ENCODE measurements at places on chromosomes 5 and 9.

DNA sequence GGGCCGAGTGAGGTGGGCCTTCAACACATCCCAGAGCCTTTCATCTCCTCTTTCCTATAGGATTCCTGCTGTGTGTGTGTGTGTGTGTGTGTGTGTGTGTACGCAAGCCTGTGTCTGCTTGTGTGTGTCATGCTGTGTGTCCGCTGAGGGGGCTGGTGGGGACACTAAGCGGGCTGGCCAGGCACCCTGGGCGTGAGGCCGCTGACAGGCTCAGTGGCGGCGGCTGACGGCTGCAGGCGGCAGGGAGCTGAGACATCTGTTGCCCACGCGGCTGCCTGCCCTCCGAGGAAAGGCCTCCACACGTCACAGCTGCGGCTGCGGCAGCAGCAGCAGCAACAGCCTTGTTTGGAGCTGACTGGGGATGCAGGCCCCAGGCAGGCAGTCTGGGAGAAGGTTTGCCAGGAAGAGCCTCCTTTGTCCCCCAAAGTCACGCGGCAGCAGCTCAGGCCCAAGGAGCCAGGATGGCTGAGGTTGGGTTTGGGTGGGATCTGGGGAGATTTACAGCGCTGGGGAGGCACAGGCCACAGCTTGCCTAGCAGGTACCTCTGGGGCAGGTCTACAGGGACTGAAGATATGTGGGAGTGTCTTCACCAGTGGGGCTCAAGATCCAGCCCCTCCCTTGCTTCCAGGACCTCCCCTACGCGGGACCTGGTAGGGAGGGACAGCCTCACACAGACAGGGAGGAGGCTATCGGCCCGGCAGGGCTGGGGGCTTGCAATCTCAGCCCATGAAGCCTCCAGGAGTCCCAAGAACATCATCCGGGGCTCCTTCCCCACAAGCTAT, 1.8 kb downstream of the PDLIM4 start:
- DNase-seq, result no peak

DNA sequence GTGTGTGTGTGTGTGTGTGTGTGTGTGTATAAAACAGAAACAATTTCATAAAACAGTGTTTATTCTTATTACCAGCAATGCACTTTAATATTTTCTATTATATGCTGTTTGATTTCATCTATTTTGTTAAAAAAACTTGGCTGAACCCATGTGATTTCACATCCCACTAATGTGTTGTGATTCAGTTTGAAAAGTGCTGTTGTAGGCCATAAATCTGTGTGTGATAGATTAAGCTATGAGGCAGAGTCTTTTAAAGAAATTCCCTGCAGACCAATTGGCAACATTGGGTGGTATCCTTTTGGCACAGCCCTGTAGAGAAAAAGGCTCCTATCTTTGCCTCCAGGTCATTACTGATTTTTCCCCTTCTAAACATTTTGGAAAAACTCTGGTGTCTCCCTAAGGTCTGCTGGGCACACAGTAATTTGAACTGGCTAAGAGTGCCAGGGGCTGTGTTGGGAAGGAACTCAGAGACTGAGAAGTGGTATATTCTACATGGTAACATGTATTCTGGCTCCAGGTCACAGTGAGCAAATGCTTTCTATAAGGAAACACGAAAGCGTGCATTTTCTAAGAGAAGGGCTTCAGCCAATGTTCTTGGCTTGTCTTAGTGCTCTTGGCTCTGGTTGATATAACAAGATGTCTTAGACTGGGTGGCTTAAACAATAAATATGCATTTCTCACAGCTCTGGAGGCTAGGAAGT, 4.5 kb downstream of the CAMK4 start:
- no peak for DNase-seq

GRCh38 chr9:131628459-131629225, 83.3 kb downstream of the PRRT1B start:
- DNase-seq, result no peak

DNA sequence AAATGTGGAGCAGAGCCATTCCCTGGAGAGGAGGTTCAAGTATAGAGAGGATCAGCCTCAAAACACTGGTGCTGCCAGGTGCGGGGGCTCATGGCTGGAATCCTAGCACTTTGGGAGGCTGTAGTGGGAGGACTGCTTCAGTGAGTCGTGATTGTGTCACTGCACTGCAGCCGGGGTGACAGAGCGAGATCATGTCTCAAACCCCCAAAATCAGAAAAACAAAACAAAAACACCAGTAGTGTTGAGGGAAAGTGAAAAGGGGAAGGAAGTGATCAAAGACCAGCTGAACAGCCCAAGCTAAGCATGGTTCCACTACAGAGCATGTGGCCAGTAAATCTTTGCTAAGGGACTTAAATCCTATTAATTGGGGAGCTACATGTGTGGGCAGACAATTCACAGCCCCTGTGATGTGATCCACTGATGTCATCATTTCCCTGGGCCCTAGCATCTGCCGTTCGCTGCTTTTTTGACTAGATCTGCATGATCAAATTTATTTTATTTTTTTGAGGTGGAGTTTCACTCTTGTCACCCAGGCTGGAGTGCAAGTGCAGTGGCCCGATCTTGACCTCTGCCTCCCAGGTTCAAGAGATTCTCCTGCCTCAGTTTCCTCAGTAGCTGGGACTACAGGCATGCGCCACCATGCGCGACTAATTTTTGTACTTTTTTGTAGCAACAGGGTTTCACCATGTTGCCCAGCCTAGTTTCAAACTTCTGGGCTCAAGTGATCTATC, 2.7 kb upstream of the PCBD2 start:
- DNase-seq, result no peak

- peak; percentile 25 for DNase-seq
Measured at GRCh38 chr9:74496819-74497747, at the start of gene RORB. RORB (plus strand) TSS chr9:74497335; CDS start chr9:74497977, 642 bp downstream.

DNA sequence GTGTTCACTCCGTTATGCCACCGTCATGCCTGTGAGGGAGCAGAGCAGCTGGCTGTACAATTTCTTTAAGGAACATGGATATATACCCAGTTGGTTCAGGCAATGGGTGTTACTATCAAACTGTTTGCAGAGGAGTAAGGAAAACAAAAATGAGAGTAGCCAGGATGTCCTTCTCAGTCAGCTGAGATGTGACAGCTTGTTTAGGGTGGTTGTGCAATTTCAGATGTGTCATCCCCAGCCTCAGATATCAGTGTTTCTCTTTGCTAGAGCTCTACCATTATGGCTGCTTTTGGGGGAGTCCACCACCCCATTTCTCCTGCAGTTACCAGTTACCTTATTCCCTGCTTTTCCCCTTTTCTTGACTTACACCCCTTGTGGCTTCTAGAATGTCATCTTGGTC, 135.2 kb upstream of the SLC24A2 start:
- no peak for DNase-seq

- DNase-seq, result no peak
Measured at GRCh38 chr5:98982880-98983279, 54.1 kb upstream of the CHD1 start.

GRCh38 chr9:89956907-89957306, 352.1 kb downstream of the GADD45G start:
- no peak for DNase-seq

- DNase-seq, result no peak
Measured at GRCh38 chr5:175847503-175847902, 23.9 kb upstream of the CPLX2 start.

DNA sequence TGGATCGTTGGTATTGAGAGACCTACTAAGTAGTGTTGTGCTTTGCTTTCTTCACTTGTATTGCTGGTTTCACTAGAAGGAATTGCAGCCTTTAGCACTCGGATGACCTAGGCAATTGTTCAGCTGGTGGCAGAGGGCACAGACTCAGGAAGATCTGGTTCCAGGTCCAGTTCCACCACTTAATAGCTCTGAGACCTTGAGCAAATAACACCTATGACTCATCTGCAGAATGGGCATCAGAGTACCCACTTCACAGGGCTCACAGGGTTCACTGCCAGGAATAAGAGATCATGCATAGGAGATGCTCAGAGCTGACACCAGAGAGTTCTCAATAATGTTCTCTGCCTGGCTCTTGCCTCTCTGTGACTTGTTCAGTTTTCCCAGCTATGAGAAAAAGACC, 133.6 kb downstream of the SIL1 start:
- DNase-seq, result no peak

DNA sequence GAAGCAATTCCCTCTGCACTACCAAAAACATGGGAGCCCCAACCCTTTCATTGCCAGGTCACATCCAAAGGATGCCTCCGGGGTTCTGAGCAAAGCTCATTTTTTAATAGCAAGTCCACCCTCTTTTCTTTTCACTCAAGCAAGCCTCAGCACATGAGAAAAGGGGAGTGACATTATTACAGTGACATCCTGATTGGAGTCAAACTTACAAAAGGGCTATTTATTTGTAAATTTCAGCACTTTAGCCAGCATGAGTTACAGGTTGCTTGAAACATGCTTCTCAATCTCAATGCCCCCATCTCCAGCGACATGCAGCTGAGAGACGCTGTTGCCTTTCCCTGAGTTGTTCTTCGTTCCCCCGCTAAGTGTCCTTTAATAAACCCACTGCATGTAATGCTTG, 238.4 kb upstream of the PANK3 start:
- no peak for DNase-seq

DNA sequence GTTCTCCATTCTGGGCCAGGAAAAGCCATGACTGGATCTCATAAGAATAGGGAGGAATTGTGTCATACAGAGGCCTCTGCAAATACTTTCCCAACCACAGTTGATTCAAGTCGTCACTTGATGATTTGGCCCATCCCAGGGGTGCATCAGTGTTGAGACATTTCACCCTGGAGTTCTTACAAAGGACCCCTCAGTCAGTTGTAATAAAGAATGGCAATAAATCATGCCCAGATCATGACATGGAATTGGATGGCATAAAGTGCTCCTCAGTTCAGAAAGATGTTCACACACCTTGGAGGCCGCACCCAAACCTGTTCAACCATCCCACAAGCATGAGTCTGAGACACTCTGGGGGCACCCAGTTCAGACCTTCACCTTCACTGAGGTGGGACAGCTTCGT, 168.1 kb downstream of the NR3C1 start:
- DNase-seq, result no peak

- peak; percentile 24 for DNase-seq
Measured at GRCh38 chr5:116137544-116138378, 52.9 kb downstream of the COMMD10 start.

DNA sequence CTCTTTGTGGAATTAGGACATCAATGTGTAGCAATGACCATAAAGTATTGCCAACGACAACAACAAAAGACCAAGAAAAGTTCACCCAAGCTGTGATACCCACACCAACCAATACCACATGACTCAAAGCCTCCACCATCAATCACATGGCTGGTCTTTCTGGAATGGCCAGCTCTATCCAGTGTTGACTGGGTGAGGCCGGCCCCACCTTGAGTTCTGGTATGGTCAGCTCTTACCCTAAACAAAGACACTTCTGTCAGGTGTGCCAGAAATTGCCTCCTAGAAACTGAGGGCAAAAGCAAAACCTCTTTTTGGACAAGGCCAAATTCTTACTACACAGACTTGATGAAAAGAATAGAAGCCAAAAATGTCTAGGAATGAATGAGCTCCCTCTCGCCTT, 331.5 kb downstream of the ZNF608 start:
- no peak for DNase-seq

DNA sequence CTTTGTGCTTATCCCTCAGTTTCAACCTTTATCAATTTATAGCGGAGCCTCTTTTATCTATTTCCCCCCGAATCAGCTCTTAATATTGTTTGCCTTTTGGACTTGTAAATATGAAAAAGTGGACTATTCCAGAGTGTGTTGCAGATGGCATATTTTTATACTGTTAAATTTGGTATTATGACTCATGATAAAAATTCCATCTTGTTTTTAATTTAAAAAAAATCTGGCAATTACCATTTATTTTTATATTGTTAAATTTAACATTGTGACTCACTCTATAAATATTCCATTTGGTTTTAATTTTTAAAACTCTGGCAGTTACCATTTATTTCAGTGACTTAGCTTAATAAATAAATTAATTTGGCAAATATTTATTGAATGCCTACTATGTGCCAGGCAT, 37.5 kb downstream of the RBM27 start:
- no peak for DNase-seq

DNA sequence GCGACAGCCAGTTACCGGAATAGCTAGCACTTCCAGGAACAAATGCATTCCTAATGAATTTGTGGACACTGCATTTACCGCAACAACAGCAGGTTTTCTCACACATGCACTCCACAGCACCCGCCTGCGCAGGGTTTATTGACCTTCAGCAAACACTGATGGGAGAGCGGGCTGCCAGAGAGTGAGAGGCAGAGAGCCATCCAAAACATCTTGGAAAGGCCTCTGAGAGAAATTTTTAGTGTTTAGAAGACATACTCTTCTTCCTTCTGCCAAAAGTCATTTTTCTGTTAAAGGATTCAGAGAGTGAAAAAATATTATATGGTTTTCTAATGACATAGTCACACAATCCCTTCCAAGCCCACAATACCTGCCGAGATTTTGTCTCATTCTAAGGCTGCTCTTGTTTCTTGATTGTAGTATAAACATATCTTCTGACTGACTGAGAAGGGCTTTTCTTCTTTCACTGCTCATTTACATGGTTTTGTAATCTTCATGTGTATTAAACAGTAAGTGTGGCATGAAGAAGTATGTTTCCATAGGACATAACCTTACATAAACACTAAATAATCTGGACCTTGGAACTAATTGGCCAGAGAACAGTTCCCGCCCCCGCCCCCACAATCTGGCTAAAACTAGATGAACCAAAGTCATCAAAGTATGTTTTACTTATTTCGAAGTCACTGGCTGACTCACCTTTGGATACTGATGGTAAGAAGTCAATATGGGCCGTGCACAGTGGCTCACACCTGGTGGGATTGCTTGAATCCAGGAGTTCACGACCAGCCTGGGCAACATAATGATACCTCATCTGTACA, 432.5 kb upstream of the MEF2C start:
- DNase-seq, result no peak

- DNase-seq, result no peak
Measured at GRCh38 chr5:158822099-158822498, 277.6 kb downstream of the EBF1 start.

GRCh38 chr9:5336688-5337087, 3.0 kb downstream of the RLN1 start:
- DNase-seq, result no peak

- DNase-seq, result no peak
Measured at GRCh38 chr5:91318724-91319123, 64.4 kb downstream of the ARRDC3 start.

GRCh38 chr9:116452634-116453033, 234.5 kb upstream of the TRIM32 start:
- no peak for DNase-seq

DNA sequence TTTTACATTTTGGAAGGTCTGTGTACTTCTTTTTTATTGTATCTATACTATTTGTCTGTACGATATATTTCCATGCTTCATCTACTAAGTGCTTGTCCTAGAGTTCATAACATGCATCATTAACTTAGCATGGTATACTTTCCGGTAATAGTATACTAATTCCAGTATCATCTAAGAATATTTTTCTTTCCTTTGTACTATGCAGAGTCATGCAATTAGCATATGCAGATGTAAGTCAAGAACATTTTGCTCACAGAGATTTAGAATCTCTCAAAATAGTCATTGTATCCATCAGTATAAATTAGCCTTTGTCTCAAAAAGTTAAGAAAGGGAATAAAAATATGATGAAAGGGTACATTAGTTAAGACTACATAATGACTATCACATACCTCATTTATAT, 770.4 kb upstream of the GRAMD2B start:
- no peak for DNase-seq

- peak; percentile 1 for DNase-seq
Measured at GRCh38 chr9:123353984-123354591, 1.9 kb upstream of the CRB2 start.

GRCh38 chr5:132293992-132294727, at the start of gene SLC22A4:
SLC22A4 (plus strand) TSS chr5:132294394; CDS start chr5:132294617, 223 bp downstream.
- peak; percentile 61 for DNase-seq

All from NCI-H526 treated with DMSO at 0.1 percent for 48 hours (cell line).